ENCODE measurements at places on chromosomes 4 and X.

GRCh38 chrX:39516427-39516841 is 581.3 kb downstream of the BCOR start:
- no peak for DNase-seq

DNA sequence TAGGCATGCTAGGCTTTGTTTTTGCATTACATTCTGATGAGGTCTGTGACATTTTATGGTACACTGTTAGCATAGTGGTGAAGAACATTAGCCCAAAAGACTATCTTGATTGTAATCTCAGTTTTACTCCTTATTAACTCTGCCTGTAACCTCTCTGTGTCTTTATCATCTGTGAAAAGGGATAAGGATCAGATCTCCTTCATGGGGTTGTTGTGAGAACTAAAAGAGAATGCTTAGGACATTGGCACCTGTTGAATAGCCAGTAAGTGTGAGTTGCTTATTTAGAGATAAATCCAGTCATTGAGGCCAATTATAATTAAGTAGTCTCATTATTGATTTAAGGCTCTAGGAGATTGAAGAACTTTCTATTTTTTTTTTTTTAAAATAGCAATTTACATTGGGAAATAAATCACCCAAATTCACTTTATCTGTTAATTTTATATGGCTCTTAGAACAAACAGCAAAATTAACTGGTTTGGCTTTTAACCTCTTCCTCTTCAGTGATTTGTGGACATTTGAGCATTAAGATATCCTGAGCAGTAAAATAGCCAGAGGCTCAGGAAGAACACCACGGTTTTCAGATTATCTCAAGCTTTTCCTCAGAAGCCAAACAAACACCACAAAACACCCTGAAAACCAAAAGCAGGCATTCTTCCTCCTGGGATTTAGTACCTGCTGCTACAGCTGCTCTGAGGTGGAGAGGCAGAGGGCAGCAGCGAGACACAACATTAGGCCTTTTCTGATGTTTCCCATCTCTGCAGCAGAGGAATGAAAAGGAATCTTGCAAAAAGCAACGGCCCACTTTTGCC is 192.9 kb downstream of the ARHGAP10 start:
- peak; percentile 25 for DNase-seq

- DNase-seq = peak; percentile 54
Measured at GRCh38 chrX:134622056-134622812, 36.0 kb downstream of the PLAC1 start.

GRCh38 chrX:11099465-11099864 is 11.7 kb upstream of the HCCS start:
- DNase-seq = no peak

DNA sequence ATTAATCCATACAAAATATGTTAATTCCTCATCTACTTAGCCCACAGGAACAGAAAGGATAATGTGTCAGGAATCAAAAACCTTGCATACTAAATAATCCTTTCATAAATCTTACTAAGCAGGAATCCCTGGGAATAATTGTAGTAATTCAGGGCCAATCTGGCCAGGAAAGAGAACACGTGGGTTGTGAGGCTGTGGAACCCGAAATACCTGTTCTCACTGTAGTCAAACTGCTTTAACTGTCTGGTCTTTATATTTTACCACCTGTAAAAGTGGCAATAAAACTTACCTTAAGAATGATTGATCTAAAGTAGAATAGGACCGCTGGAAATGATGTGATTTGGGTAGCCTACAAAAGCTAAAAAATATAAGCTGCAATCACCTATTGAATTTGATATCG is 1620.9 kb downstream of the STIM2 start:
- DNase-seq = no peak

GRCh38 chr4:48905363-48906015 is 1.1 kb downstream of the OCIAD2 start:
- DNase-seq = no peak

DNA sequence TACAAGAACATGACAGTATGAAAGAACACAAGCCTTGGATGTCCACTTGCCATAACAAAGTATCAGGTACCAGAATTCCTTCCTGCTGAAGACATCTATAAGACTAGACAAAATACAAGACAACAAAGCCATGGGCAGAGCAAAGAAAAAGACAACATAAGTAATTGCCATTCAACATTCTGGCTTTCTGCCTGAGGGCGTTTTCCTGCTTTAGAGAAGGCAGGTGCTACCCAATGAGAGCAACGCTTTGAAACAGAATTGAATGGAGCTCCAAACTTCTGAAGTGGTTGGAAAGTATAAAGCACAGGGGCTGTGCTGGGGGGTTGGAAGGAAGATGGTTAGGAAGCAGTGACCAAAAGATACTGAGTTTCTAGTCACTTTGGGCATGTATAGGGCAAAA is 30.1 kb downstream of the PDE5A start:
- no peak for DNase-seq

All from iPS DF 19.7 (cell line).